Activated CD4-positive, CD25-positive, alpha-beta regulatory T cell (primary cell): ENCODE measurements at places on chromosomes 5 and 9.

DNA sequence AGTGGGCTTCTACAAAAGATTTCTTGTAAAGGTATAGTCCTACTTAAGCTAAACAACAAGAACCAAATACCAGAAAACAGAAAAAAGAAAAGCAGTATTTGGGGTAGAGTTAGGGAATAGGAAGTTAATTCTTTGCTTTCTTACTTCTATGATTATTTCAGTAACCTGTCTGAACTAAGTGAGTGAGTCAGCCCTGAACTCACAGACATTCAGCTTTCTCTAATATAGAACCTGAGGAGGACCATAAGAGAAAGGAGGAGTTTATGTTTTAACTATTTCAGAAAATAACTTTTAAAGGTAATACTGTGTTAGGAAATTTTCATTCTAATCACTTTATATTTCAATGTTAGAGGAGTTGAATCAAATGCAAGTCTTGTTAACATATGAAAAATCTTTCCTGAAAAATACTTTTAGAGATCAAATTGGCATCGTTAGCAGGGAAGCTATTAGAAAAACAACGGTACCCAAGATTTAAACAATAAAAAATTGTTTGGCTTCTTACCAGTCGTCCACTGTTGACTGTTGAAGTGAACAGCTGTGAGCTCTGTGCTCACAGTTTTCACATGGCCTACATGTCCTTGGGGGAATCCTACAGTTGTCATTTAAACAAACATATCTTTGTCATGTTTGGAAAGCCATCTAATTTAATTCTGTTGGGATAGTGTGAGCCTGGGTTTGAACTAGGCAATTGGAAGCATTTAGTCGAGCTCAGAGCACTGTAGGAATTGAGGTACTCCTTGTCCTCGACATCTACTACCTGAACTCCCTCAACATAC is 19.9 kb upstream of the ZFAND5 start:
- DNase-seq: no peak

DNA sequence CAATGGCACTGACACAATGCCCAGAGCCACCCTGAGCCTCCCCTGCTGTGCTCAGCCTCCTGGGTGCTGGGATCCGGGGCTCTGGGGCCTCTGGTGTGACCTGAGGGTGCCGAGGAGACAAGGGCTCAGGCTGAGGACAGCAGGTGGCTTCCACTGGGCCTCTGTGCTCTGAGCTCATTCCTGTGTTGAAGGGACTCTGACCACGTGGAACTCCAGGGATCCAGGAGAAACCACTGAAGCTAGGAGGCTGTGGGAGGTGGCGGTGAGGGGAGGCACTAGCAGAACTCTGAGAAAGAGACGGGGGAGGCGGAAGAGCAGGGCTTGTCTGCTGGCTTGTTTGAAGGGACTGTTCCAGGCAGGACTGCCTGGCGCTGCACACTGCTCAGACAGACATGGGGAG is 318.7 kb upstream of the IRX1 start:
- DNase-seq: no peak

DNA sequence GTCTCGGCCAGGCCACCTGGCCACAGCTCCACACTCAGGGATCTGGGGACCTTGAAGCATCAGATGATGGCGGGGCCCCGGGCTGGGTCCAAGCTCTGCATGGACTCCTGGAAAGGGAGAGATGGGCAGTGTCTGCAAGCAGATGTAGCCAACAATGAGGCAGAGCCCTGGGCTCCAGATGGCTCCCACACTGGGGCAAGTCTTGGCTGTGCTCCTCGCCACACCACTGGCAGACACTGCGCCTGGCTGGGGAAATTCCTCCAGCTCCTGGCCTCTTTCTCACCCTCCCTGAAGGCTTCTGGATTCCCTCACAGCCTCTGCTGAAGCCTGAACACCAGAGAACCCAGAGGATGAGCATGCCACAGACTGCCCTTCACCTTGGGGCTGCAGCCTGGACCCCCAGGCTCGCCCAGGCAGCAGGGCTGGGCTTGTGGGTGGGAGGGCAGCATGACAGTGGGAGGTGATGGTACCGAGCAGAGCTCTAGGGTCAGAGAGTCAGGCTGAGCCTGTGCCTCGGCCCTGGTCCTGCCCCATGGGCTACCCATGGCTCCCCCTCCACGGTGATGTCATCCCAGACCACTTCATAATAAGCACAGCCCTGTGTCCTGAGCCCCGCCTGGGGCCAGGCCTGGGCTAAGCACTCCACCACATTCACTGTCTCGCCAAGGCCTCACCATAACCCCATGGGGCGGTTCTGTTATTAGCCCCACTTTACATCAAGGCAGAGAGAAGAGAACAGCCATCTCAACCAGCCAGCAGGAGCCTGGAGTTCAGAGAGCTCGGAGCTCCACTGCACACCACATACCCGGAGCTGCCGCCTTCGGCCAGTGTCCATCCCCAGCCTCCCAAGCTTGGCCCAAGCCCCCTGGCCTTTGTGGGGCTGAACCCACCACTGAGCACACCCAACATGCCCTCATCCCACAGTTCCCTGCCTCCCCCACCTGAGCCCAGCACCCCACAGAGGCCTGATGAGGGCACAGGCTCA is 62.2 kb upstream of the ADAMTS2 start:
- DNase-seq: no peak

DNA sequence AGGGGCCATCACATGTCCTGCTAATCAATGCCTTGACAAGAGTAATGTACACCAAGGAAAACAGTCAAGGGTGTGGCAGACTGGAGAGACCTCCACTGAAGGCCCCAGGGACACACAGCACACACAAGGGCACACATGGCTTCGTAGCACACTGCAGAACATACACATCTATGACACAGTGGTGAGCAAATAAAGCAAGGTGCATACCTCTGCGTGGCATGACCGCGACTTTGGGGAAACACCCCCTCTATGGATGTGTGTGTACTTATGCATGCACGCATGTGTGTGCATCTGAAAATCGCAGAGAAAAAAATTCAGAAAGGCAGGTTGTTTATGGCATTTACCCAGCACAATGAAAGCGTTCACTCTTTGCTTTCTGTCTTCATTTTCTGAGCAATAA is 20.5 kb downstream of the SEMA4D start:
- DNase-seq: no peak

GRCh38 chr5:150651924-150652671 is 9.0 kb upstream of the MYOZ3 start:
- DNase-seq: no peak

GRCh38 chr5:178360926-178361235 is 128.3 kb upstream of the PHYKPL start:
- no peak for DNase-seq

DNA sequence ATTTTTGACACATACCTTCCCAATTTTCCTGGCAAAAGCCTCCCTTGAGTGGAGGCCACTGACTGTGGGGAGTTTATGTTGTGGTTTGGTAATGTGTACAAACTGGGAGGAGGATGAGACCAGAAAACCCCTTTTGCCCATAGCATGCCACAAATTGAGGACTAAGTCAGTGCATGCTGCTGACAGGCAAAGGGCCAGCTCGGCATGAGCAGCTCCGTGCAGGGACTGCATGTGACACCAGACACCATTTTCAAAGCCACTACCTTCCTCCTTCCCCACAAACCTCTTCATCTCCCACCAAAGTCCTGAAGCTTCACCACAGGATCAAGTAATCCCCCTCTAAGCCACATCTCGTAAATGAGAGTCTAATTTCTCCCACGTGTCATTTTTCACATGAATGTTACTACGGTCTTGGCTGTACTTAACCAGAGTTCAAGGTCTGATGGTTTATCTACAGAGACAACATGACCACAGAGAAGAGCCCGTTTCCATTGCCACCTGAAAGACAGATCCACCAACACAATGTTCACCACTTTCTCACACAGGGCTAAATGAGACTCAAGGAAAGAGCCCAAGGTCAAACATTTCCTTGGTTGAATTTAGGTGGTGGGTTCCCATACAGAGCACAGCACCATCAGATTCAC is 106.5 kb downstream of the NFIB start:
- no peak for DNase-seq

DNA sequence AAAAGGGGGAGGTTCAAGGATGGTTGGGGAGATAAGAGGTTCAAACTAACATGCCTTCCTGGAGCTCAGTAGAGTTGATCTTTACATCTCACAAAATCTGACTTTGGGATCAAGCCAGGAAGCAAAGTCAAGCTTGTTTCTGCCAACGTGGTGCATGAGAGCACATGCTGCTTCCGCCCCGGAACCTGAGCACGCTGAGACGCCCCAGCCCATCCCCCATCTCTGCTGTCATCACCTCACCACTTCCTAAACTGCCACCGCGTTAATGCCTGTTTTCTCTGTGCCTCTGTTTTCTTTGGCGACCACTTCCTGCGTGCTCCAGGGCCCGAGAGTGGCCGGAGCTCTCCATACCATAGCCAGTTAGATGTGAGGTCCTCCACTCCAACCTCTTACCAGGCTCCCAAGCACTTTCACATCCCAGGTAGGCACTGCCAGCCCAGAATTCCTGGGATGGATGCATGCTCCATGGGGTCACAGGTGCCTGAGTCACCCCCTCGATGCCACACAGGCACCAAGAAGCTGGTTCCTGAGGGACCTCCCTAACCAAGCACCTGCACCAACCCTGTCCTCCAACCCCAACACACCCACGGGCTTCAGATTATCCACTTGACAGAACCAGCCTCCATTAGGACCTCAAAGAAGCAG is 31.2 kb upstream of the AFAP1L1 start:
- DNase-seq: peak; percentile 83

DNA sequence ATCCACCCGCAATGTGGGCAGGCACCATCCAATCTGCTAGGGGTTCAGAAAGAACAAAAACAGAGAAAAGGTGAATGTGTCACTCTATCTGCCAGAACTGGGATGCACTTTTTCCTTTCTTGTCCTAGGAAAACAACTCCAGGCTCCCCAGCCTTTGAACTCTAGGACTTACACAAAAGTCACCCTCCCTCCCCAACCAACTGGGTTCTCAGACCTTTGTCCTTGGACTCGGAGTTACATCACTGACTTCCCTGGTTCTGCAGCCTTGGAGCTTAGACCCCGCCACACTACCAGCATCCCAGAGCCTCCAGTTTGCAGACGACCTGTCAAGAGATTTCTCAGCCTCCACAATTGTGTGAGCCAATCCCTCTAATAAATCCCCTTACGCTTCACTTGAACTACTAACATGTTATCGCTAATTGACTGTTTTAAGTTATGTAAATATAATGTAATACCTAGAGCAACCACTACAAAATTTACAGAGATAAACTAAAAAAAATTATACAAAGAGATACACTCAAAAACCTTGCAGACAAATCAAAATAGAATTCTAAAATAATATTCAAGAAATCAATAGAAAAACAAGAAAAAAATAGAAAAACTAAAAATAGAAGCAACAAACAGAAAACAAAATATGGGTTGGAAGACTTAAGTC is 5.3 kb upstream of the UBLCP1 start:
- DNase-seq: no peak

- no peak for DNase-seq
Observed at GRCh38 chr5:154885439-154885838, 27.0 kb downstream of the CNOT8 start.

DNA sequence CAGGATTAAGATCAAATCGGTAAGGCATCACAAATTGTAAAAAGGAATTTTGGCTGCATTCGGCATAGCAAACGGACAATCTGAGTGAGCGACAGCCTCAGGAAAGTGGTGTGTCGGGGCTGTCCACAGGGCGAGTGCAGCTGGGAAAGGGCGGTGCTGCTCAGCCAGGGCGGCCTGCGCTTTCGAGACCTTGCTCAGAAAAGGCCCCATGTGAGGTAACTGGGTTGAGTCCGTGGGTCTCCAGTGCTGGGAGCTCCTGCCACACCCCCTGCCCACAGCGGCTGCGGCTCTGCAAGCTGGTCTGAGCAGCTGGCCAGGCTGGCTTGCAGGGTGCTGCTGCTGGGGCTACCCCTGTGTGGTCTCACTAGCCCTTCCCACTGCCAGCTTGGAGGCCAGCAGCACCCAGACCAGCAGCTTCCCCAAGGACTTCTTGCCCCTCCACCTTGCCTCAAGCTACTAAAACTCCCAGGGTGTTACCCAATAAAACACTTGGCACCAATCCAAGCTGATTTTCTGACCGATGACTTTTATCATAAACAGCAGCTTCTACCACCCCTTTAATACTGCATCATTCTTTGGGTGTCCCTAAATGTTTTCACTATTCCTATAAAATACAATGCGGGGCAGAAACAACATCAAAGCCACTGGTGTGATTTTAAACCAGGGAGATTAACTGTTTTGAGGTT is 6.2 kb downstream of the SURF2 start:
- no peak for DNase-seq

GRCh38 chr9:77449240-77450084 is 198.7 kb downstream of the GNA14 start:
- no peak for DNase-seq
